A549 (cell line): ENCODE measurements at places on chromosomes 4 and X.

DNA sequence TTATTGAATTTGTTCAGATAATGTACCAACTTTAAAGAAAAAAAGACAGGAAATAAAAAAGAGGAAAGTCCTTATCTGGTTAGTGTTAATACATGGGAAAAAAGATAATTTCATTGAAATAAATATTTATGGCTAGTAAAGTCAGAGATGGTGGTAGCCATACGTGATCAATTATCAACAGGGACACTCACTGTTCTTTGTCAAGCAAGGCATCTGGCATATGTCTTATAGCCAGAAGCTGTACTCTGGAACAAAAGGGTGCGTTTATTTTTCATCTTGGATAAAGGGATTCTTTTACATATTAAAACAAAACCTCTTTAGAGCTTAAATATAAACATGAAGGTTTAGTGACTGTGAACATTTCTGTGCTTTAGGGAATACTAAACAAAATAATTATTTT is 26.7 kb downstream of the HDX start:
- DNase-seq: no peak

DNA sequence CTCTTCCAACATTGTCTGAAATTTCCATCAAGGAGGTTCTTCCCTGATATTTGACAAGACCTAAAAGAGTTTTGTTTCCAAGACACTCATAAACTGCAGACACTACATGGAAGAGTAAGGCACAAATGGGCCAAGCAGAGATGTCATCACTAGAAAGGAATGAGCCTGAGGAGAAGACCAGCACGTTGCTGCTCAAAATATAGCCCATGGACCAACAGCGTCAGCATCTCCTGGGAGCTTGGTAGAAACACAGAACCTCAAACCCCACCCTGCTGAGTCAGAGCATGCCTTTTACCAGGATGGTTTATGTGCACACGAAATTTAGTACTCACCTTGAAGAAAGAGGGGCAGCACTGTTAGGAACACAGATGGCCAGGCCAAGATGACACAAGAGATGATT is 128.7 kb upstream of the MID1 start:
- DNase-seq: no peak

- DNase-seq: no peak
Observed at GRCh38 chr4:26056406-26056805, 142.4 kb downstream of the SMIM20 start.

GRCh38 chrX:110847334-110847733 is 51.7 kb upstream of the CHRDL1 start:
- DNase-seq: peak; percentile 33

GRCh38 chr4:113223001-113223400 is 173.5 kb downstream of the ANK2 start:
- DNase-seq: no peak

GRCh38 chrX:74085642-74086236 is 218.2 kb upstream of the ZCCHC13 start:
- DNase-seq: no peak

DNA sequence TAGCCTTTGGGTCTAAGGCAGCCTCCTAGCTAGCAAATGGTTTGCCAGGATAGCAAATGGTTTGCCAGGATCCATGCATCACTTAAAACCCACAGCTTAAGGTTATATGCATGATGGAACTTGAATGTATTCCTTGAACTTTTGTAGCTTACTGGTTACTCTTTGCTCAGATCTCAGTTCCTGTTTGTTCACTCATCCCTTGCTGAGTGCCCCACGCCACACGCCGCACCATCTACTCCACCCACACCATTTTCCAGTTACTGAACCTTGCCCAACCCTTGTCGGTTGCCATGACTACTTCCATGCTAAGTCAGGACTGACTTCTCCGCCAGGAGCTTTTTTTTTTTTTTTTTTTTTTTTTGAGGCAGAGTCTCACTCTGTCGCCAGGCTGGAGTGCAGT is 29.5 kb upstream of the XIAP start:
- DNase-seq: peak; percentile 81

- peak; percentile 53 for DNase-seq
Observed at GRCh38 chrX:49754233-49754857, 58.6 kb upstream of the PAGE1 start.

DNA sequence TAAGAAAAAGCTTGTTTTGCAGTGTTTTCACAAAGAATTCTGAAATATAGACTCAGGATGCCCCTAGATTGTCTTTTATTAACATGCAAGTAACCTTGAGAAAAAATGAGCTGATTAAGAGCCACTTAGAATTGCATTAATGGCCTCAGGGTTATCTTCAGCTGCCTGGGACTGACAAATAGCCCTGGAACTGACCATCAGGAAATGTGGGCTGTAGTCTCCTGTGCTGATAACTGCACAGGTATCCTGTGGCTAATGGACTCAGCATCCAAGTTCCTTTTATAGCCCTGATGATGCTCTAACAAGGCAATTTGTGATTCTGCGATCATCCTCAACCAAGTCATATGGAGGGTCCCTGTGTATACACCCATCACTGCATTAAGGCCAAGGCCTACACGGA is 17.0 kb downstream of the CA5B start:
- DNase-seq: no peak

DNA sequence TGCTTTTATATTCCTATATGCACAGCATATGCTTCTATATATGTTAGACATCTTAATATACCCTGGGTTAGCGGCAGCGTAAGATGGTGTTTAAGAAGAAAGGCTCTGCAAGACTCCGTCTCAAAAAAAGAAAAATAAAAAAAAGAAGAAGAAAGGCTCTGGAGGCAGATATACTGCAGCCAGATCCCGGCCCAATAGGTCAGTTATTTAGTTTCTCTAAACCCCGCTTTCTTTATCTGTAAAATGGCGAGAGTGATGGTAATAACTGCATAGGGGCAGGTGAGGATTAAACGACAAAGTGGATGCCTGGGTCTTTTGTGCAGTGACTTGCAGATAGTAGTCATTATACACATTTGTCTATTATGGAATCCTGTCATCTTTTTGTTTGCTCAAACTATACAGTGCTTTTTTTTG is 115.2 kb downstream of the NAA11 start:
- DNase-seq: no peak

- peak; percentile 70 for DNase-seq
Observed at GRCh38 chr4:8267077-8267476, 2.5 kb upstream of the HTRA3 start.

GRCh38 chr4:158015241-158015640 is 157.6 kb downstream of the GASK1B start:
- DNase-seq: no peak

DNA sequence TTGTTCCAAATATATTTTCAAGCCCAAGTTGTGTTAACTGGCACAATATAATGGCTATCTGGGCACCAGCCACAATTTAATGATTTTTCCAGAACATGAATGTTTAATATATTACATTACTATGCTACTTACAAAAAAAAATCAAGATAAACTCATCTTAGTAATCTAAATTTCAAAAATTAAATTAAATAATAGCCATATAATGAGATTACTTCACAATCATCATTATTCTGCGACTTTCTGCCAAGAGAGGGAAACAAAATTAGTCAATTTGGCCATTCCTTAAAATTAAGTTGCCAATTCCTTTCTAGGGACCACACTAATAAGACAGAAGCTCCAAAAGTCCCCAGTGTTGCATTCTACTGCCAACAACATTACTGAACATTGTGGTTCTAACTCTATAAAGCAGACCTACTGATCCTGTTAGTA is 7.5 kb downstream of the NEK1 start:
- DNase-seq: no peak

DNA sequence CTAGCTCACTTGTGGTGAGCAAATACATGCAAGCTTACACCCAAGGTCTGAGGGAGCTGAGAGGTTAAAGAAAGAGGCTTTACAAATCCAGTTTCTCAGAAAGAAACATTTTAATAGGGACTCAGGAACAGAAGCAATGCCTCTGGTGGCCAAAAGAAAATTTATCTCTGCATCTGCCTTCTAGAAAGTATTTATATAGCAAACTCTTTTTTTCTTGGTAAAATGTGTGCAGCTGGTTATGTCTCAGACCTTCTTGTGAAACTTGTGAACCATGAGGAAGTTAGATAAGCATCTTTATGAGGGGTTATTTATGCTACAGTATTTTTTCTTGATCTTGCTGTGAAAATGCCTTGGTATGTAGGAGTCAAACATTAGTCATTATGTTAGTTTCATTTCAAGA is 48.5 kb upstream of the CYSLTR1 start:
- no peak for DNase-seq

GRCh38 chr4:80615099-80615498 is 279.6 kb downstream of the CFAP299 start:
- DNase-seq: no peak

DNA sequence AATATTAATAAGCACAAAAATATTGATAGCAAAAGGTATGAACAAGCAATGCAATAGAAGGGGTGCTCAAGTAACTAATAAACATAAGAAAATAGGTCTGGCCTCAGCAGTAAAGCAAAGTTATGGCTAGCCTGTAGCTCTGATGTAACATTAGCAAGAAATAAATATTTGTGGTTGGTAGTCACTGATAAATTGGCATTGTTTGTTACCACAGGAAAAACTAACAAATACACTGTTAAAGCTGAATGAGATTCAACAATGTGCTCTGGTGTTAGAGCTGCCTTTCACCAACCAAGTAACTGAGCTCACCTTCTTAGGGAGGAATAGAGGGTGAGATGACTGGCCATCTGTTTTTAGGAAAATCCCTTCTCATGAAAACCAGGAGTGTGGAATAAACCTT is 71.4 kb downstream of the AREG start:
- no peak for DNase-seq

DNA sequence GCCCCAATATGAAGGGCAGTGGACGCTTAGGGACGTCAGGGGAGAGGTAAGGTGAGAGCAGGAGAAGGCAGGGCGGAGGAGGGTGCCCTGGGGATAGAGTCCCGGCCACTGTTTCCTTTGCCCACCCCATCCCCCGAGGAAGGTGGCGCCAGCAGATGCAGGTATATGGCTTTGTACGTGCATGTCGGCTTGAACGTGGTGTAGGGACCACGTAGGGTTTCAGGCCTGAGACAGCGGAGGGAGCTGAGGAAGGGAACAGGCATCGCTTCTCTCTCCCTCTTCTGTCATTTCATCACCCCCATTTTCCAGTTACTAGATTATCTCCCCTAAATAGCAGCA is 97.9 kb downstream of the PHKA2 start:
- DNase-seq: no peak

GRCh38 chr4:176883681-176884418 is 91.1 kb upstream of the VEGFC start:
- peak; percentile 85 for DNase-seq

GRCh38 chr4:121712001-121712651 is 15.3 kb upstream of the ANXA5 start:
- no peak for DNase-seq

GRCh38 chr4:73770917-73771316 is 30.5 kb downstream of the CXCL8 start:
- no peak for DNase-seq

GRCh38 chrX:20663336-20663735 is 396.6 kb upstream of the RPS6KA3 start:
- DNase-seq: no peak

DNA sequence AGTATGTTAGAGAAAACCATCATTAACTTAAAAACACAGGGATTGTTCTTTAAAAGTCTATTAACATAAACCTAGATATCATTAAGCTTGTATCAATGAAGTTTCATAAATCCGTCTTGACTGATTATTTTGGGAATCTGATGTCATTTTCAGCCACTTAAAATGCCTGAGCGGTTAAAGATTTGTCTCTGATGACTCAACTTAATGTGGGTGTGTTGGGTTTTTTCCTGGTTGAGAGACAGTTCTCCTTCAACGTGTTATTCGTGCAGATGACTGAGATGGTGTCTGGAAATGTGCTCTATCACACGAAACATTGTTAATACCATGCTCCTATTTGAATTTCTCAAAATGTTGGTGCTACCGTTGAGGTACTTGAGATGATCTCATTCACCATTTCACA is 227.3 kb upstream of the TENM3 start:
- DNase-seq: no peak
